GM04503 (cell line): ENCODE measurements at places on chromosomes 1 and 21.

DNA sequence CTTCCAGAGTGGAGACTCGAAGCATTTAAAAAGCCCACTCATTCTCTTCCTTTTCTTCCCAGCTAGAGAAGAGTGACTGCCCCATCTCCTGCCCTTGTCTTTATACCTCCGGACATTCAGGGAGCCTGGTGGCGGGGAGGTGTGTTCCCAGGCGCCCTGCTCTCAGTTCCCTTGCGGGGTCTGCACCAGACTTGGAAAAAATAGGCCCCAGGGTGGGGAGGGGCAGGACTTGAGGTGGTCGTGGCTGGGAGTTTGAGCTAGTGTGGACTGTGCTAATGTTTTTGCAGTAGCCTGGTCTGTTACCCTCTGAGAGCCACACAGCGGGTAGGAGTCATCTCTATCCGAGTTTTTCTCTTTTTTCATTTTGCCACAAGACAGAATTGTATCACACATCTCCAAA lies 139.1 kb downstream of the PEX14 start:
- no peak for DNase-seq

DNA sequence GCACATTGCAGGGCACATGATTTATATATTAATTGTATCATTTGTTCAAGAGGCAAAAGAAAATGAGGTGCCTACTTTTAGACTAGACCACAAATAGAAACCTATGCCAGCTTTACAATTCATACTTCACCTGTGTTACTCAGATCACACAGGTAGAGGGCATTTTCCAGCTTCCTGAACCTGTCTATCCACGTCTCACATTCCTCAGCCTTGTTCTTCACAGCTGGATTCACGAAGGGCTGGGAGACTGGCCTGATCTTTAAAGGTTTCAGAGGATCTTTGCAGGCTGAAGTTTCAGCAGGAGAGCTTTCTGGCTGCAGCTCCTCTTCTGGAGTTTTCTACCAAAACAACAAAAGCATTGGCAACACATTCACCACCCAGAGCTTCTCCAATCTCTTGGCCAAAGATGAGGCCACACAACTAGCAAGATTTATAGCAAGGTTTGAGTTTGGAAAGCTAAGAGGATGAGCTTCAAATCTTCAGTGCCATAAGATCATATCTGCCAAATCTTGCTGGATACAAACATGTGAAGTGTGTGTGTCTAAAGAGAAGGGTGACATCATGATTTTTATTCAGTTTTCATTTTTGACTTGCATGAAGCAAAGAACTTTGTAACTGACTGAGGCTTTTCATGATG lies 71.0 kb upstream of the CYP2J2 start:
- no peak for DNase-seq

GRCh38 chr1:51215169-51215568 lies 20.9 kb upstream of the RNF11 start:
- DNase-seq: no peak

DNA sequence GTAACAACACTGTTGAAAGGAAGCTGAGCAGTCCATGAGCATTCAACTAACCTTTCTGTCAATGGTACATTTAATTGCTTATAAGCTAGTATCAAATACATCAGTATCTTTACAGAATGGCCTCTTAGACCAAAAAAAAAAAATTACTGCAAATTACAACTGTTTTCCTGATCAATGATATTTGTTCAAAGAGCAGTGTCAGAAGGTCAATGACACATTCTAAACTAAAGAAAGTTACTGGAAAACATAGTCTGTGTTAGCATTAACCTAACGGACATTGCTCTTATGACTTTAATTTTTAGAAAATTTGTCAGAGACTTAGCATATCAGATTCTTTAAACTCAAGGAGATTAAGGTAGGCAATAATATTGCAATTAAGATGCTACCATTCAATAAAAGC lies 162.5 kb downstream of the KCNT2 start:
- DNase-seq: no peak

DNA sequence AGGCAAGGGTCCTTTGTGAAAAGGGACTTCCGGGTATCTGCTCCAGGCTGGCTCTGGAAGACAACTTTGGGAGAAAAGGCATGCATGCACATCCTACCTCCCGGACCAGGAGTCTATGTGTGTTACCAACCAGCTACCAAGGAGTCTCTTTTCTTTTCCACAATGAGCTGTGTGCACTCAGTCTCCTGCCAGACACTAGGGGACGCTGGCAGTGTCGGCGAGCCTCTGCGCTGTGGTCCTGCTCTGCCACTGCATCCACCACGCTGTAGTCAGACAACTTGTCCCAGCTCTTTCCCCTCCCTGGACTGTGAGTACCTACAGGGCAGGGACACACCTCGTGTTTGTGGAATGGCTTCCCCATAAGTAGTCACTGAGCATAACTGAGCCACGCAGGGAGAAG lies 5.1 kb upstream of the SSR2 start:
- DNase-seq: no peak

DNA sequence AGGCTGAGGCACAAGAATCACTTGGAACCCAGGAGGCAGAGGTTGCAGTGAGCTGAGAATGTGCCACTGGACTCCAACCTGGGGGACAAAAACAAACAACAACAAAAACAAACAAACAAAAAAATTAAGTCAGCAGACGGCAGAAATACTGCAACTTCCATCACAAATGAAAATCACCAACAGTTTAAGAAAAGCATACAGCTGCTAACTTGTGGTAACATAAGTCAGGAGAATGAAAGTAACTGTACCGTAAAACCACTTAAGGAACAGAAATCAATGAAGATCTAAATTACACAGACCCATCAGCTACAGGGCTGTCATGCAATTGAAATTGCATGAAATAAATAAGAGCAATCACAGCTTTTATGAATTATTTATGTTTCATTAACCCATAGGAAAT lies 25.0 kb downstream of the MCOLN2 start:
- DNase-seq: no peak
